ENCODE measurements at places on chromosomes 1 and 21.

DNA sequence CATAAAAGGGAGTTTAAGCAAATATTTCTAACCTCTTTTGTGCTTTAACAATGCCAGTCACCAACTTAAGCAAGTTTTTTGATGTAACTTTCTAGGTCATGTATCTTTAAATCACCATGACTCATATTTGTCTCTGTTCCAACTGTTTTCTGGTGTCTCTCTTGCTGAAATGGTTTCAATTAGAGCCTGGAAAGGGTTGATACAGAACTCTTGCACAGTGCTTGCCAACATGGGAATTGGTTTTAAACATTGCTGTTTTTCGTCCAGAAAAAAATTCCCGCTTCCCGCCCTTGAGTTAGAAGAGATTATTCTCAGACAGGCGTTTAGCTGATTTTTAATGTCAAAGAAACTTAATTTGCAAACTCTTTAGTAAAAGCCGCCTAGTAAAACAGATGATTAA is 46.4 kb upstream of the SLC22A15 start:
- DNase-seq: no peak

GRCh38 chr1:113007706-113008364 is 51.8 kb upstream of the SLC16A1 start:
- DNase-seq: no peak

- DNase-seq: peak; percentile 66
Measured at GRCh38 chr1:213376862-213377372, 325.9 kb downstream of the RPS6KC1 start.

GRCh38 chr1:228211531-228212414 is 3.9 kb downstream of the OBSCN start:
- DNase-seq: no peak

DNA sequence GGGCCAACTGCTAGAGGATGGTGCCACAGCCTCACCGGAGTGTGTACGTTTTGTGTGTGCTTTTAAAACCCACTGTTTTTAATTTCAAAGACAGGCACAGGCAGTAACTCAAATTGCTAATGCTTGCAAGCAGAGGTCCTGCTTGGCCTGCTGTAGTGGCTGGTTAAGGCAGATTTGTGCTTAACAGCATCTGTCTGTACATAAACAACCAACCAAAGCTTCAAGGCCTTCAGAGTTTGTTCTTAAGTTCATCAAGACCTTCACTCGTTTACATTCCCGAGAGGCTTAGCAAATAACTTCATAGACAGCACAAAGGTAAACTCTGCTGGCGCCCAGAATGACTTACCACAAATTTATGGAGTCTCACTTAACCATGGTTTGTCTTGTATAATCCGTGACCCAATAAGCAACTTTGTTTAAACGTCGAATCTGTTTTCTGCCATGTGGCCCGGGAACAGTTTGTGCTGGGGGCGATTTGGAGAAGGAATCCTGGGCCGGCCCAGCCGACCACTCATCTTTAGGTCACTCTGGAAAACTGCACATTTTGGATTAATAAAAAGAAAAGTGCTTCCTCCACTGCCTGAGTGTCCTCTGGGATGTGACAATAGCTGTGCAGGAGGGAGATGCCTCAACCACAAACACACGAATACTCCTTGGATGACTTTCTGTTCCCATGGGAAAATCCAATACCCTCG is 58.1 kb downstream of the CAPZB start:
- DNase-seq: peak; percentile 85

DNA sequence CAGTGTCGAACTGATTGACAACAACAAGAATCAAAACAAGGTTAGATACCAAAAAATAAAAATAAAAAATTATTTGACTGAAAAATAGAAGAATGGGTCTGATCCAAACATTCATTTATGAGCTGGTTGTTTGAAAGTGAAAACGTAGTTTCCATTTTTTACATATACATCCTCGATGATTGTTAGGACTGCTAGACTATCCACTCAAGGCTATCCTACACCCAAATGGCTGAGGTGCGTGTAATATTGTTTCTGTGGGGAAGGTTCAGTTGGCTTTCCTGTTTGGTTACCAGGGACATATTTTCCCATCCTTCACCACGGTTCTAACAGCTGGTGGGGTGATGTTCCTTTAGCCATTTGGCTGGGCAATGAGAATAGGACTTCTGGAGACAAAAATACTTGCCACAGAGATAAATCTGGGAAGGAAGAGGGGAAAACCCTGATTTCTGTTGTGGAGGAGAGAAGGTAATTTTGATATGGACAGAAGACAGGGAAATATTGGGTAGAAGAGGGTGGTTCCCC is 66.3 kb downstream of the MAP3K7CL start:
- no peak for DNase-seq

DNA sequence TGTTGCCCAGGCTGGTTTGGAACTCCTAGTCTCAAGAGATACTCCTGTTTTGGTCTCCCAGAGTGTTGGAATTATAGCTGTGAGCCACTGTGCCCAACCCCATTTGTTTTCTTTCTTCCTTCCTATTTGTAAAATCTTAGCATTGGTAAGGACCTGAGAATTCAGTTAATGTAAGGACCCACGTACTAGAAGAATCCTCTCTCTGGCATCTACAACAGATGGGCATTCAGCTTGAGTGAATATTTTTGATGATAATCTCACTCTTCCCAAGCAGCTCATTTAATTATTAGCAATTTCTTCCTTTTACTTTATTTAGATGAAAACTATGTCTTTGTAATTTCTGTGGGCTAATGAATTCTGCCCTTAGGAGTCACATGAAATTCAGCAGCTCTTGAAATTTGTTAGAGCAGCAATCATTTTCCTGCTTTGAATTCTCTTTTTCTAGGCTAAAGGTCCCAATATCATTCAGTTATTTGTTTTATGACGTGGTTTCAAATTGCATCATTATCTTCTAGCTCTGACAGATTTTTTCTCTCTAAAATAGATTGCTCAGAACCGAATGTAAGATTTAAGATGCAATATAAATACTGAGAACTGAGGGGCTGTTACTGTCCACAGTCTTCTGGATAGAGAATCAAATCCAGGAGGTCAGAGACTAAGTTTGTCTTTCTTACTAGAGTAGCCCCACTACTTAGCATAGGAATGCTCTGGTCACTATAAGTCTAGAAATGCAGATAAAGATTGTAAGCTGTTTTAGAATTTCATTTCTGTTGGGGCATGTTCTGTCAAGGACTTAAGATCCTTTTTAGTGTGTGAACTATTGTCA is 59.4 kb downstream of the EPB41 start:
- no peak for DNase-seq

- peak; percentile 24 for DNase-seq
Measured at GRCh38 chr1:167409183-167409582, 109.1 kb downstream of the CD247 start.

GRCh38 chr1:242877229-242877628 is 352.7 kb upstream of the PLD5 start:
- DNase-seq: no peak

DNA sequence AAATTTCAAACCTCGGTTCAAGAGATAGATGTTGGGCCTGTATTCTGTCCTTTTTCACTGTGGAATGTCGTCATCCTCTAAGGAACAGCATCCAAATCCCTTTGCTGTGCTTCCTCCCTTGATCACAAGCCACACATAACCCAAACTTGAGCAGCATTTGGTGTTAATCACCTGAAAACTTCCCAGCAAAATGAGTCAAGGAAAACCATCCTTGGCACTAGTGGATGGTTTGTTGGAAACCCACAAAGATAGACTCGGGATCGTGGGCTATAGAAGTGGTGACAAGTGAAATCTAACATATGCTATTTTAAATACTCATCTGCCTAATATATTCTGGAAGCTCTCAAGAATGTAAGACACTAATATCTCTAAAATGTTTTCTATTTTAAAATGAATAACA is 459.1 kb downstream of the SETD4 start:
- no peak for DNase-seq

Data from HepG2 (cell line).